Cerebellar nuclear complex (tissue), 1 donor: ENCODE measurements at places on chromosomes 6 and 20.

DNA sequence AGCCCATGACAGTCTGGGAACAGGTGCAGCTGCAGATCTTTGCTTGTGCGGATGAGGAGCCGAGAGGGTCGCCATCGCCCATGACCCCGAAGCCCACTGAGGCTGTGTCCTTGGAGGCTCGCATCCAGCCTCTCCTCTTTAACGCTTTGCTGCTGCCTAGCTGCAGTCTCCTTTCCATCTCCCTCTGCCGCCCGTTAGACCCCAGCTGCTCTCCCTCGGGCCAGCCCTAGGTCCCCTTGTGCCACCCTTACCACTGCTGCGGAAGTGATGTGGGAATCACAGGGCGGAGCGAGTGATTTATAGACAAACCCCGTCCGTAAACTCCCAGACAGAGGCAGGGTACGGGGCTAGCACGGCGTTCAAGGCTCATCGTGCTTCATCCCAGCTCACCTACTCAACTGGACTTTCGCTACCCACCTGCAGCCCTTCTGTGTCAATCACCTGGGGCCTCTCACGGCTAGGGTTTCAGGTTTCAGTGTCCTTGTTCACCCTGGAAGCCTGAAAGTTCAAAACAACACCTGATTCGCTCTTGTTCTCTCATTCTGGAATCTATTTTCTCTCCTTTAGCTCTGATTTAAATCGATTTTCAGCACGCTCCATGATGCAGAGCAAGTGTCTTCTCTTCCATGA, 76.1 kb downstream of the PAX1 start:
- DNase-seq, result no peak

GRCh38 chr6:170087941-170088581, 202.8 kb downstream of the DLL1 start:
- DNase-seq, result no peak

- DNase-seq, result no peak
Measured at GRCh38 chr6:43204271-43205105, 22.5 kb downstream of the CUL9 start.

GRCh38 chr20:11454966-11455799, 462.5 kb upstream of the BTBD3 start:
- no peak for DNase-seq

- DNase-seq, result no peak
Measured at GRCh38 chr6:13431861-13432465, 55.4 kb downstream of the GFOD1 start.

GRCh38 chr6:116971959-116972358, 94.9 kb downstream of the RFX6 start:
- DNase-seq, result no peak

- no peak for DNase-seq
Measured at GRCh38 chr6:61833176-61833755, 452.8 kb downstream of the KHDRBS2 start.

- no peak for DNase-seq
Measured at GRCh38 chr6:134005800-134006199, 46.6 kb downstream of the SLC2A12 start.

GRCh38 chr6:130682066-130682465, 145.1 kb upstream of the SMLR1 start:
- DNase-seq, result no peak

GRCh38 chr20:45970646-45971424, 1.2 kb downstream of the ZNF335 start:
- no peak for DNase-seq

DNA sequence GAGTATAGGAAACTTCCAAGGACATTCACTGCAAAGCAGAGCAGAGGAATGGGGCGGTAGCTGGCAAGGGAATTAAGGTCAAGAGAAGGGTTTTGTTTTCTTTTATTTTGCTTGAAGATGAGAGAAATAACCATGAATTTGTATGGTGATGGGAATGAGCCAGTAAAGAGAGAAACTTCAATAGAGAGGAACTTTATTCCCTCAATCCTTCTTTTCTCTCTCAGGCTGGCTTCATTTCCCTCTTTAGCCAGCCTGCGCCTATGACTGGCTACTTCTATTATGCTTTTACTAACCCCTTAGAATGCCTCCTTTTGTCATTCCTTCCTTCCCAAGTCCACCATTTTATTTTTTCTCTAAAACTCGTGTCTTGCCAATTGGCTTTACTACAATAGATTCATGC, 101.4 kb upstream of the CEP85L start:
- no peak for DNase-seq

DNA sequence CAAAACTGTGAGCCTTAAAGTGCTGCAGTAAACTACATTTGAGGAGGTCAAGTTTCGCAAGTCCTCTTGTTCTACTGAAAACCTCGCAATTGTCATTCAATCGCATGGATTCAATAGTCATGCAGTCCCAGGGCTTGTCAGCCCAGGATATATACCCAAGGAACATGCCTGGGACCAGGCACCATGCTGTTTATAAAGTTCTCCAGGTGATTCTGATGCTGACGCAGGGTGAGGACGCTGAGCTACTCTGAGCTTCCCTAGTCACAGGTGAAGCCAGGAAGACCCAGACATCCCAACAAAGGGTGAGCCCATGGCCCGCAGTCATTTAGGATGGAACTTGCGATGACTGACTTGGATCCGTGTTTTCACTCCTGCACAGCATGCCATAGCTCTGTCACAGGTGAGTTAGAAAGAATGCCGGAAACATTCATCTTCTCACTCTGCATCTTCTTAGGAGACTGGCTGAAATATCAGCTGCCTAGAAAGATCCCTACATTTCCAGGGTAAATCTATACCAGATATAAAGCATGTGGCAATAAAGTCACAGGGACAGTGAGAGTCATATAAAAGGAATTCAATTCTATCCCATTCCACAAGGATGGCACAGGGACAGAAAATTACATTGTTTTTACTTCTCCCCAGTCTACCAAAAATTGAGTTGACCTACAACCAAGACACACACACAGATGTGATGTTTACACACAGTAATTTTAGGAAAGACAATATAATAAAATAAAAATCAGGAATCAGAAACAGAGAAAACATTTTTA, 27.0 kb upstream of the SSTR4 start:
- DNase-seq, result no peak

DNA sequence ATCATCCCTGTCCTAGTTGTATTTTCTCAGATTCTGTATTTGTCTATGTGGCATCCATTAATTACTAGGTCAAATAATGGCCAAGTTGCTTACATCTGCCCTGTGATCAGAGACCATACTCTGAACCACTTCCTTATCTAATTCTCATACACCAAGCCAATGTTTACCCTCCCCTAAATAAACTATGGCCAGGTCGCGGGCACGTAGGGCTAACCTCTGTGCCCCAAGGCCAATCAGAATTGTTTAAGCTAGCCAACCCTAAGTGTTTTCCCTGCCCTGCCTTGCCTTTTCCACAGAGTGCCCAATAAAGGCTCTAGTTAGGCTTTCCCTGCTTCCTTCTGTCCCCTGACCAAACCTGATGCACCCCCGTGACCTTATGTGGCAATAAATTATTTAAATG, 2.8 kb upstream of the CALHM4 start:
- no peak for DNase-seq

DNA sequence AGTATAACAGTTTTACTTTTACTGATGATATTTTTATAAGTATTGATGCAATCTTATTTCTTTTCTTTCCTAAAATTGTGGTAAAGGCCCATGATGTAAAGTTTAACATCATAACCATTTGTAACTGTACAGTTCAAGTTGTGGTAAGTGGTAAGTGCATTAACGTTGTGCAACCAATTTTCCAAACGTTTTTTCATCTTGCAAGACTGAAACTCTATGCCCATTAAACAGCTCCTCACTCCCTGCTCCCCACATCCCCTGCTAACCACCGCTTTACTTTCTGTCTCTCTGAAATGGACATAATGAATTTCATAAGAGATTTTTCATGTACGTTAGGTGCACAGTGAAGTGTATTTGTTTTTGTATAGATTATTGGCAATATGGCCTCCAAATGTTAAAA, 106.0 kb downstream of the PACRG start:
- no peak for DNase-seq

DNA sequence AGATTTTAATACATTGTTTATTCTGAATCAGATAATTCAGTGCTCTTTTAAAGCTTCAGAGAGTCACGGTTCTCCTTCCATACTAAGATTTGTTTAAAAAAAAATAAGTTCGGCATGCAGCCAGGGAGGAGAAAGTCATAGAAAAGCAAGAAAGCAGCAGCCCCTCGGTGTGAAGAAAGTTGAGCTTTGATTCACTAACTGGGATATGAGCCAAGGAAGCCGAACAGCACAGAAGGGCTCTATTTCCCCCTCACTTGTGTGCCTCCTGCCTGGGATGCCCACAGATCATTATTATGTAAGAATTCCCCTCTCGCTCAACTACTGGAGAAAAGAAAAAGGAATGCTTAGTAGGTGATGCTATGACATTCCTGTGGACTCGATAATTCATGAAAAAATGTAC, 69.3 kb upstream of the SYNJ2 start:
- no peak for DNase-seq

DNA sequence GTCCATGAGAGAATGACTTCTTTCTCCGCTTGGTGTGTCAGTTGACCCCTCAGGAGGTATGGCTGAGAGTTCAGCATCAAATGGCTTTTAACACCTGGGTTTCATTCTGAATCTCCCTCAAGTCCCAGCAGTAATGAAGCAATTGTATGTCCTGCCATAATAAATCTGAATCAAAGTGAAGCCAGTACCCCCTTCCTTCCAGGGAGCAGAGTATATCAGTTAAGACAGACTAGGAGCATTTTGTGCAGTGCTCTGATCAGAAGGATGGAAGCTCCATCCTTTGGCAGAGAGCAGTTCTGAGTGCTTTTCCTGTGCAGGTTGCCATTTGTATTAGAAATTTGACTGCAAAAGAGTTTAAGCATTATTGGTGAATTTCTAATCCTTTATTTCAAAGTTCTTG, 46.9 kb upstream of the SPACA1 start:
- no peak for DNase-seq

DNA sequence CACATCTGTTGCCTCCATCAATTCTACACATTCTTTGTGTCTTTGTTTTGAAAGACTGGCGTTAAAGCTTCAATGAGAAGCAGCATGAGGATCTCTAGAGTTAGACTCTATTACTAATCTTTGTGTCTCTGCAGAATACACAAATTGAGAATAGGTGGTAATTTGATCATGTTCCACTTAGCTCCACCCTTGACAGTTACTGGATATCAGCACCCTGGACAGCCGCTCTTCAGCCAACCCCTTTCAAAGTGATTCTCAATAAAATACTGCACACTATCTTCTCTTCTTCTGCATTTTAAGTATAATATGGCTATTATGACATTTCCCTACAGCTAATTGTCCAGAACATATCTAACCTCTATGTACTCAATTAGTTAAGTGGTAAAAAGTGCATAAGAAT, 54.3 kb upstream of the CNR1 start:
- DNase-seq, result no peak

GRCh38 chr6:88089708-88090107, 42.1 kb downstream of the SPACA1 start:
- DNase-seq, result no peak

GRCh38 chr6:46138281-46138680, 8.5 kb downstream of the ENPP4 start:
- no peak for DNase-seq

- DNase-seq, result no peak
Measured at GRCh38 chr6:158621694-158622544, 22.6 kb downstream of the DYNLT1 start.

DNA sequence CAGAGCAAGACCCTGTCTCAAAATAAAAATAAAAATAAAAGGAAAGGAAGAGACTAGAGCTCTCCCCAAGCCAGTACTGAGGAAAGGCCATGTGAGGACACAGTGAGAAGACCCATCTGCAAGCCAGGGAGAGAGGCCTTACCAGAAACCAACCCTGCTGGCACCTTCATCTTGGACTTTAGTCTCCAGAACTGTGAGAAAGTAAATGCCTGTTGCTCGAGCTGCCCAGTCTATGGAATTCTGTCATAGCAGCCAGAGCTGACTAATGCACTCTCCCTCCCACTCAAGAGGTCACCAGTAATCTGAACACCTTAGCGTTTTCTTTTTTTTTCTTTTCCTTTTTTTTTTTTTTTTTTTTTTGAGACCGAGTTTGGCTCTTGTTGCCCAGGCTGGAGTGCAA, 7.3 kb upstream of the PRPH2 start:
- no peak for DNase-seq

- DNase-seq, result no peak
Measured at GRCh38 chr6:83868639-83869038, 9.2 kb downstream of the CYB5R4 start.

DNA sequence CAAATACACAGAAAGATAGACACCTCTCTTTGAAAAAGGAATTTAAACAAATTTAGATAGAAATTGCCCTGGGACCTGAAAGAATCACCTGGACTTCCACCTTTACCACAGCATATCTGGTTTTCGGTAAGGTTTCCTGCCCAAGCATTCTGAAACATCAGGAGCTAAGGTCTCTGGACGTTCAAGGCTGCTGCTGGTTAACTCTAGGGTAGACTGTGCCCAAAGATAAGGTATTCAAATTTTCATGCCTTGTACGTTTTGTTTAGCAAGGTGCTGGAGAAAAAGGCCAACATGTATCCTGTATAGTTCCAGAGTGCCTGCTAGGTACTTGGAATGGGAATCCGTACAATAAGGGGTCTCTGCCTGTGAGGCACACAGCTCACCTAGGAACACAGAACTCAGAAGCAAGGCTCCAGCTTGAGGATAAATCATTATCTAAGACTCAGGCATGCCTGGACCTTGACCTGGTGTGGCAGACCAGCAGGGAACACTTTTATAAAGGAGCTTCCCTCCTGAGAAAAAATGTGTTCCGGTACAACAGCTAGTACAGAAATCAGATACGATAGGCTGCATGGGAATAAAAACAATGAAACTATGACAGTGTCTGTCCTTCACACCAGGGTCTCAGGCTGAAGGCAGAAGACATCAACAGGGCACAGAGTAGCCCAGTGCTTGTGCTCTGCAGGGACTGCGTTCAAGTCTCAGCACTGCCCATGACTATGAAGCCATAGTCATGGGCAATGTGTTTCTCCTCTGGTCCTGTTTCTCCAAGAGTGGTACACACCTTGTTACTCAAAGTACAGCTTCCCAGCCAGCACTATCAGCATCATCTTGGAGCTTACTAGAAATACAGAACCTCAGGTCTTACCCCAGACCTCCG, 70.4 kb downstream of the METTL24 start:
- no peak for DNase-seq

GRCh38 chr6:101722471-101722870, 329.0 kb downstream of the GRIK2 start:
- no peak for DNase-seq

DNA sequence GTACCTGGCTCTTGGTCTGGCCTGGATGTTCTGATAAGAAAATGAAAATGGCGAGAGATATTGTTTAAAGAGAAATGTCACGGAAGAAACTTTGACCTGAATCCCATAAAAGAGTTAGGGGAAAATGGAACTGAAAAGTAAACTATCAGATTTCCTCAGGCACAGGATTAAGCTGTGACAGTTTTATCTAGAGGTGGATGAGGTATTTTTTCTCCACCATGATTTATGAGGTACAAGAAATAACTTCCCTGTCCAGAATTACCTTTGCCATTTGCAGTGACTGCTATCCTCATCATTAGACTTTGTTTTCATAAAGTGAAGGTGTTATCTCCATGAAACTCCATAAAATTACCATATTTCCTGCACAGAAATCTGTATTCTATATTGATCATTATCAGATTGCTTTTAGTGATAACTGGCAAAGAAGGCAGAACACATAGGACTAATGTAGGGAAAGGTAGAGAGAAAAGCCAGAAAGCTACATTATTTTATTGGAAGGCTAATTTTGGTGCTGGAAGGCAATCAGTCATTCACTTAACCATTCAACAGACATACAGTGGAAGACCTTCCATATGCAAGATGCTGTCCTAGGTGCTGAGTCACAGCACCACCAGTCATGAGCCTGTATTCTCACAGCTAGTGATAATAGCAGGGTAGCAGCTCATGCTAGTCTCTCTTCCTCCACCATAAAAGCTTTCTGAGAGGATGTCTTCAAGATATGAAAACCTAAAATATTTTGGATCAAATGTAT, 427.3 kb upstream of the CITED2 start:
- no peak for DNase-seq
